Stimulated activated naive B cell treated with anti-CD40 and anti-IgM and Interleukin-4, amounts not matched to agents 10 μg/mL and 1 μg/mL and 100 μg/mL, for 72 hours (primary cell): ENCODE measurements at places on chromosomes 16 and 17.

DNA sequence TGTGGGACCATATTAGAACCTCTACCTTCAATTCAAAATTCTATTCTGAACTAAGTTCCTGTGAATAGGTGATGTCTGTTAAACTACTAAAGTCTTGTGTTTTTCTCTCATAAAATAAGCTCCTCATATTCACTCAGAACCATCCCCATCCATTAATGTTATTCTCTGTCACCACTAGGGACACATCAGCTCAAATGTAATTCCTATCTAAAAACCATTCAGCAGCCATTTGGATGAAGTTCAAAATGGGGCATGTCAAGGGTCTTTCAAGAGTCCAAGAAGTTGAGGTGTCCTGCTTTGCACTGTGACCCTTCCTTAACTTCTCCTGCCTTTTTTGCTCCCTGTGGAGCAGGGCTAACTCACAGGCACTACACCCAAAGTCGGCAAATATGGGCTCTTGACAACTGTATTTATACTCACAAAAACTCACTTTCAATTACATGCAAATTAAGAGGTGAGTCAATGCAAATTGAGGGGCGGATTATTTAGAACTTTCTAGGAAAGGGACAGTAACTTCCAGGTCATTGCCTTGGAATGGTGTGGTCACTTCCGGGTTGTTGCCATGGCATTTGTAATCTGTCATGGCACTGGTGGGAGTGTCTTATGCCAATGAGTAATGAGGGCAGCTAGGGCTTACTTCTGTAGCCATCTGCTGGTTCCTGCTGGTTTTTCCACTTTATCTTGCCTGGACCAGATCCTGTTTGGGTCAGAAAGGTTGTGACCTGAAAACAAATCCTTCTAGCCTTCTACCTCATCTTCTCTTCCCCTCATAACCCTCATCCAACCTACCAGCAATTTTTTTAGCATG, 128.2 kb upstream of the COX10 start:
- DNase-seq, result no peak

- no peak for DNase-seq
Observed at GRCh38 chr16:57348327-57348726, 10.3 kb upstream of the CCL22 start.

DNA sequence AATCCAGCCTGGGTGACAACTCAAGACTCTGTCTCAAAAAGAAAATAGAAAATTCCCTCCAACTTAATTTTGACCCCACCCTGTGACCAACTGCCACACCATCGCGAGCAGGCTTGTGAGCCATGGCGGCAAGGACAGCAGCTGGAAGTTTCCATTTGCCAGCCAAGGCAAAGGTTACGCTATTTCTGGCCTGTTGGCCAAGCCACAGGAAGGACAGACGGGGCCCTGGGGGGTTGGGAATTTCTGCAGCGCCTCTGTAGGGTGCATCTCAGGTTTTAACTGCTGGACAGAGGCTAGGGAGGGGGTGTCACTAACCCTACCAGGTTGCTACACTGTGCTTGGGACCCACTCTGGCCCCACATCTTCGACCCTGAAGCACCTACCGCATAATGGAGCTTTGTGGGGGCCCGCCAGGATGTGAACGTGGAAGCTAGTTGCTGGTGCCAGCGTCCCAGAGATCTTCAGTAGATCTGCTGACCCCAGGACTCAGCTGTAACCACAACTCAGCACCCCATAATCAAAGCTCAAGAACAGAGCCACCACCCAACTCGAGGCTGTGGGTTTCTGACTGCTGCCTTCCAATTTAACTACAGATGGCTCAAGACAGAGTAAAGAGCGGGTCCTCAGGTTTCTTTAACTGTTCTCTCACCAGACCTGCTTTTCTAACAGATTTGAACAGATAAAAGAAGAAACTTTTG, 10.9 kb downstream of the KIFC3 start:
- DNase-seq, result no peak

DNA sequence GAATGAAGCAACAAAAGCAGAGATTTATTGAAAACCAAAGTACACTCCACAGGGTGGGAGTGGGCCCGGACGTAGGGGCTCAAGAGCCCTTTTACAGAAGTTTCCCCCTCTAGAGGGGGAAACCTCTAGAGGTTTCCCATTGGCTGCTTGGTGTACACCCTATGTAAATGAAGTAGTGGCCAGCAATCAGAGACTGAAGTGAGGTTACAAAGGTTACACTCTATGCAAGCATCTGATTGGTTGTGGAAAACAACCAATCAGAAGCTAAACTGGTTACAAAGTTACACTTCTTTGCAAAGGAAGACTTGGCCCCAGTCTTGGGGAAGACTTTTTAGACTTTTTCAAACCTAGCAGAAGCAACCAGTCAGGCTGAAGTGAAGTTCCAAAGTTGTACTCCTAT, 27.1 kb downstream of the CRAMP1 start:
- no peak for DNase-seq

DNA sequence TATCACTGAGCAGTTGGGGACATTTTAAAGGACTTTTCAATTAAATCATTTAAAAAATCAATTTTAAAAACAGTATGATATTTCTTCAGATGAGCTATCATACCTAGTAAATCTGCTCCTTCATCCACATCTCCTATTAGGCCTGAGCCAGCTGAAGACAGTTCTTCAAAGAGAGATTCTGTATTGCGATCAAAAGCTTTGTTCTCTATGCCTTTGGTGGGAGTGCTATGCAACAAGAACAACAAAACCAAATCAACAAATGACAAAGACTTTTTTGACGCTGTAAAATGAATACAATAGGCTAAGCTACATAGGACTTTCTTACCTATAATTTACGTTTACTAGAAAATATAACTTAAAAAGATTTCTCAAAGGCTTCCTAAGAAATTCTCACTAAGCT, 106.5 kb downstream of the SPAG9 start:
- no peak for DNase-seq

DNA sequence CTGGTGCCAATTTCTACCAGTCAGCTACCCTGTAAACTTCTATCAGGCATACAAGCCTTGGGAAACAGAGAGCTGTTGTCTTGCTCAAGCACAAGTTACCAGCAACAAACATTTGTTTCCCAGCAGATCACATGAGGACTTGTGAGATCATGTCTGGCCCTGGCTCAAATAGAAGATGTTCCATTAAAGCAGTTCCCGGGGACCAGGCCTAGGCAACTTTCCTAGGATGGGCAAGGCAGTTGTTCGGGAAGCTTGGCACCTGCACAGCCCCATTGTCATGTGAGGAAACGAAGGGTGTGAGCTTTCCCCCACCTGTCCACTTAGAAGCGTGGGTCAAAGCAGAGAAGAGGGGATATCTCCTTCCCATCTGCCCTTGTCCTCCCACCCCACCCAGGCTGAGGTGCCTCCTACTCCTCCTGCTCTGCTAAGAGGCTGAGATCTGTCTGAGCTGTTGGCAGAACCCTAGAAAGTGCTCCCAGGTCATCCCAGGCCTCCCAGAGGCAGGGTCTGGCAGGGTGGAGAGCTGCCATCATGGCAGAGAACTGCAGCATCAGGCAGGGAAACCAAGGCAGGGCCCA, 11.2 kb upstream of the SLC47A2 start:
- DNase-seq, result no peak

GRCh38 chr17:2192367-2193057, 111.1 kb downstream of the SMG6 start:
- peak; percentile 16 for DNase-seq

- no peak for DNase-seq
Observed at GRCh38 chr17:61185385-61185784, 214.3 kb upstream of the TBX2 start.

GRCh38 chr17:82239926-82240505, 11.2 kb downstream of the SLC16A3 start:
- DNase-seq, result no peak

DNA sequence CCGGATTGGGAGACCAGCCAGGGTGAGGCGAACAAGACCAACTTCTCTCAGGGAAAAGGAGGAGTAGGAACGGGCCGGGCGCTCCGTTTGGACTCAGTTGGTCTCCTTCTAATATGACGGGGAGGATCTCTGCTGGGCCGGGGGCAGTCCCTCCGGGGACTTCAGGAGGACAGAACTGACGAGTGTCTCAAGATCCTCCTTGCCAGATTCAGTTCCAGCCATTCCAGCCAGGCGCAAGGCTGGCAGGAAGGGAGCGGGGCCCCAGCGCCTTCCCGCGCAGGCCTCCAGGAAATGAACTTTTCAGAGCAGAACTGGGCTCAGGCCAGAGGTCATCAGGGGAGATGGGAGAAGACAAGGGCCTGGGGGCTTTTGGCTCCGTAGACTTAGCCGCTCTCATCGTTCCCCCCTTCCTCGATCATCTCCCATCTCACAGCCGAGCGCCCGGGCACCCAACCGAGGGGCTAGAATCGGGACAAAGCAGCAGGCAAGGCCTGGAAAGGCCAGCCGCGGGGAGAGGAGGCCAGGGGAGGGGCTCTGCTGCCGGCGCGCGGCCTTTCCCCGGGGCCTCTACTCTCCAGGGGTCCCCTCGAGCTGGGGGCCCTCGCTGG, 1.6 kb downstream of the ZNF423 start:
- no peak for DNase-seq

DNA sequence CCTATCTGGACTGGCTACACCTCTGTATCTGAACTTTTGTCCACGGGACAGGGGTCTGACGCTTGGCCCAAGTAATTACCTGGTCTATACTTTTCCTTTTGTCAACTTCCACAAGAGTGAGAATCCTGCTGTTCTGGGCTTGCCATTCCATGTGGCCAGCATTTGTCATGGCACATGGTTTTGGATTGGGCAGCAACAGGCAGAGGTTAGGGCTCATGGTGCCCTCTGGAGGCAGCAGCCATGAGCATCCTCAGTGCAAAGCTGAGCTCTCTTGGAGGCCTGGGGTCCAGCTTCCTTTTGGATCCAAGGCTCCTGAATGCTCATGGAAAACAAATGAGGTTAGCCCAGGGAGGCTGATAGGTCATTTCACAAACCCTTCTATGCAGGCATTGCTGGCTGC, 7.5 kb upstream of the EDC4 start:
- DNase-seq, result no peak

DNA sequence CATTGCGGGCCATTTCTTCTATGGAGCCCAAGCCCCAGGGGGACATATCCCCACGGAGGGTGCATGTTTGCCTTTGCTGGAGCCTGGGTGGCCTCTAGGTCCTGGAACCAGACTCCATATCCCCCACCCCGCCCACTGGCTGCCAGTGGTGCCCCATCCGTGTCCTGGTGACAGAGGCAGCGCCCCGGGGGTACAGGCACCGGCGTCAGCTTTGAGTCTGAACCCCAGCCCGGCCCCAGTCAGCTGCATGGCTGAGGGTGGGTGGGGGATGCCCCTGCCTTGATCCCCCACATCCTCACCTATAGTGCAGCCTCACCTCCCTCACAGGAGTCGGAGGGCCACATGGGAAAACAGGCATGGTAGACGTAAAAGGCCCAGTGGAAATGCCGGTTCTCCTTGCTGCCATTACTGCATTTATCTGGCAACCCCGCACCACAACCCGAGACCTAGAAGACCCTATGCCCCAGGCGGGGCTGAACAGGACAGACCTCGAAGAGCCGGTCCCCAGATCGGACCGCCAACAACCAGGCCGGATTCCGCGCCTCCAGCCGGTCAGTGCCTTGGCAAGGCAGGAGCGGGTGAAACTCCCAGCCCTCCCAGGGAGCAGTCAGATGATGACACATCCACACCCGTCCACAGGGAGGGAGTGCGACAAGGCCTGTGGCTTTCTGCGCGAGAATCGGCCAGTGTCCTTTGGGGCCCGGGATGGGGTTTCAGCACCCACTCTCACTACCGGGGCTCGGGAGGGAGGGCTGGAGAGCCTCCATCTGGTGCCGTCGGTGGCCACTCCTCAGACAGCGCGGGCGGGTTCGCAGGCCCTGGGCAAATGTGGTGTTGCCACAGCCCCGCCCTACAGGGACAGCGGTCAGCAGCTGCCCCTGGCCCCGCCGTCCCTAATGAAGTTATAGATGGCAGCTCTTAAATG, 11.9 kb upstream of the SSTR5 start:
- no peak for DNase-seq

DNA sequence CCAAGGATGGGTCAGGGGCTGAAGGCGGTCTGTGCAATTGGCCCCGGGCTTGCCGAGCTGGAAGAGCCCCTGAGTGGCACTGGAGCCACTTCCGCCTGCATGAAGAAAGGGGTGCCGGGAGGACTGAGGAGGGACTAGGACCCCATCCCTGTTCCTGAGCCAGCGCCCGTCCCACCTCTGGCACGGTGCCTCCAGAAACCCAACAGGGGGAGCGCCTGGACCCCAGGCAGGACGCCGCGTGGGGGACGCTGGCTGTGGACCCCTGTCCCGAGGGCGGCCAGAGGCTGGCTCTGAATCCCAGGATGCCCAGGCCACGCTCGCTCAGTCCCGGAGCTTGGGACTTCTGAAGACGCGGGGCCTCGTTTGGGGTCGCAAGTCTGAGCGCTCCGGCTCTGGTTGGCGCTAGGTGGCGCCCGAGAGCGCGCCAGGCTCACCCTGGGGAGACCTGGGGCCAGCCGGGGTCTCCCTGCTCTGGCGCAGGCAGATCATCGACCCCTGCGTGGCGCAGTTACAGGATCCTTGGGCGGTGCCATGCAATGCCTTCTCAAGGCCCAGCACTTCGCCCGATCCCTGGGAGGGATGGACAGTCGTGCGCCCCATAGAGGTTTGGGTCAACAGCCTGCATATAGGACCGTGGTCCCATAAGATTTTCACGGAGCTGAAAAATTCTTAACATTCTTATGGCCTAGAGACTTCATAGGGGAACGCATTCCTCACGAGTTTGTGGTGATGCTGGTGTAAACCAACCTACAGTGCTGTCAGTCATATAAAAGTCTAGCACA, 58.5 kb upstream of the CREBBP start:
- DNase-seq, result peak; percentile 40

- no peak for DNase-seq
Observed at GRCh38 chr17:79217473-79218135, 143.0 kb downstream of the ENGASE start.

GRCh38 chr17:42018339-42018738, 1.1 kb upstream of the DNAJC7 start:
- no peak for DNase-seq

- DNase-seq, result no peak
Observed at GRCh38 chr16:19896951-19897350, 12.3 kb upstream of the GPRC5B start.

DNA sequence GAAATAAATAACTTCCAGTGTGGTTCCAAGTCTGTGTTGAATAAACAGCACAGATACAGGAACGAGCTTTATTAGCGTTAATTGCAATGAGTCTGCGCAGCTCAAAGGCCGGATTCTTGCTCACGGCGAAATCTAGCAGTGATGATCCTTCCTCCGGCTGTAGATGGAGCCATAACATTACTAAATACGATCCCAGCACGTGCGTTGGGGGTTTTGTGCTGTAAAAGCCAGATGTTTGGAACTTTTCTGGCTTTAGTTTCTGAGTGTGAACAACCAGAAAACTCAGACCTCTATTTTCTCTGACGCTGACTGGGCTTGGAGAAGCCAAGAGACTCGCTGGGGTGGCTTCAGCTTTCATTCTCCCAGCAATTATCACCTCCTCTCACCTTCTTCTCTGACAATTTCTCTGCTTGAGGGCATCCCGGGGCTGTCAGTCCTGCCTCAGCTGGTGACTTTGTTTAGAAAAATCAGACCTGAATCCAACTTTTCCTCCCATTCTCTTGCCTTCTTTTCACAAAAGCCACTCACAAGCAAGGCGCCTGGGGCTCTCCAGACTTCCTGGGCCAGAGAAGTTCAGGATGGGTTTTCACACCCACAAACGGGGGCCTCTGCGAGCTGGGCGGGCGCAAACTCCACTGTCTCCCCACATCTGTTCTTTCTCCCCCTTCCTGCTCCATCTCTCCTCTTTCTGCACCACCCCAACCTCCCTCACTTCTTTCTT, 47.1 kb upstream of the AKTIP start:
- DNase-seq, result peak; percentile 19

GRCh38 chr16:28902909-28903308, 22.1 kb downstream of the RABEP2 start:
- no peak for DNase-seq
